ENCODE measurements at places on chromosomes 2 and 18.

- DNase-seq, result no peak
Measured at GRCh38 chr2:158205215-158205614, 103.5 kb downstream of the UPP2 start.

- no peak for DNase-seq
Measured at GRCh38 chr18:25422230-25422629, 70.3 kb upstream of the ZNF521 start.

DNA sequence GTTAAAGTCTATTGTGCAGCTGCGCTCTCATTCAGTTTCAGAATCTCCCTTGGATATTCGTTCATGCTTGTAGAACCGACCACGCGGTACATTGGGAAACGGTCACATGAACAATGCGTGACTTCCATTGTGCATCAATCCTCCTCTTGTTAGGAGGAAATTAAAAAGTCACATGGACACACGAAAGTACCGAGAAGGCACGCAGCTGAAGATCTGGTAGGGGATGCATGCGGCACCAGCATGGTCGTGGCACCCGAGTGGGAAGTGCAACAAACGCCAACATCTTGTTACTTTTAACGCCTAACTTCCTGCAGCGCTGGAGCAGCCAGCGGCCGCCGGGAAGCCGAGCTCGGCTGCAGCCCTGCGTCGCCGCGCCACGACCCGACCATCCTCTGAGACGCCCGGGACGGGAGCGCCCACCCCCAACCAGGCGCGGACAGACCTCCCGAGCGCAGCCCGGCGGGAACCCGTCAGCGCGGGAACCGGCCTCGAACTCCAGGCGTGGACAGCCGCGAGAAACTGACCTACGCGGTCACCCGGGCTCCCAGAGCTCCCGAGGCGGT, 412 bp downstream of the OSBPL1A start:
- no peak for DNase-seq

DNA sequence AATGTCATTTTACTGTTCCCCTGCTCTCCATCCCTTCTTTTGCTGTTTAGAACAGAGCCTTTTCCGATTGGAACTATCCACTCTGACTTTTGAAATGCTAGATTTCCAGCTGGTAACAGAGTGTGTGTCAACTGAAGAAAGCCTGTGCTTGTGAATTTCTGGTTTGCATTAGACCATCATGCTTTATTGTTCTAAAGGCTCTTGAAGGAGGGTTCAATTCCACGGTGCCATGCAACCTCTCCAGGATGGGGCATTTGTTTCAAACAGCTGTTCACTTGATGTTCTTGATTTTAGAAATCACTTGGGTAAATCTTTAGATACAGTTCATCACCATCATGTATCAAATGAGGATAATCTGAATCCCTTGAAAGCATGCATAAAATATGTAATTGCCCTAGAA, 156.7 kb downstream of the QPCT start:
- no peak for DNase-seq

GRCh38 chr2:155266583-155266982, 568.1 kb downstream of the KCNJ3 start:
- DNase-seq, result no peak

DNA sequence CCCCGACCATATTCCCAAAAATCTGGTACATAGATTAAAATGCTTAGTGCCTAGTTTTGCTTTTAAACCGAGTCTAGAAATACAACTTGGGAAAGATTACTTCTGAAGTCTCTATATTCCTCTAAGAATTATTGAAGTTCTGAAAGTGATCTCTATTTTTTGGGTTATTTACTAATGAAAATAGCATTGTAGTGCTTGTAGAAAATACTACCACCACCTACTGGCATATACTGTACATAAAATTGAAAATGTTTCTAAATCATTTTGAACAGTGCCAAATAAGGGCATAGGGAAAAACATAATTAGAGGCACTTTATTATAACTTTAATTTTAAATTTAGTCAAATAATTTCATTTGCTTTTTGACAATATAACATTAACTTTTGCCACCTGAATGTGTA, 1399.6 kb upstream of the ZEB2 start:
- no peak for DNase-seq

GRCh38 chr2:85887566-85888019, 1.2 kb downstream of the ST3GAL5 start:
- DNase-seq, result no peak

DNA sequence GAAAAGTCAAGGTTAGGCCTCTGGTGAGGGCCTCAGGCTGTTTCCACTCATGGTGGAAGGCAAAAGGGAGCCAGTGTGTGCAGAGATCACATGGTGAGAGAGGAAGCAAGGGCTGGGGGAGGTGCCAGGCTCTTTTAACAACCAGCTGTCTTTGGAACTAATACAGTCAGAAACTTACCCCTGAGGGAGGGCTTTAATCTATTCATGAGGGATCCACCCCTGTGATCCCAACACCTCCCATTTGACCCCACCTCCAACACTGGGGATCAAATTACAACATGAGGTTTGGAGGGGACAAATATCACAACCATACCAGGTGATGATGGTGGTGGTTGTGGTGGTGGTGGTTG, 10.9 kb downstream of the POLI start:
- DNase-seq, result no peak

DNA sequence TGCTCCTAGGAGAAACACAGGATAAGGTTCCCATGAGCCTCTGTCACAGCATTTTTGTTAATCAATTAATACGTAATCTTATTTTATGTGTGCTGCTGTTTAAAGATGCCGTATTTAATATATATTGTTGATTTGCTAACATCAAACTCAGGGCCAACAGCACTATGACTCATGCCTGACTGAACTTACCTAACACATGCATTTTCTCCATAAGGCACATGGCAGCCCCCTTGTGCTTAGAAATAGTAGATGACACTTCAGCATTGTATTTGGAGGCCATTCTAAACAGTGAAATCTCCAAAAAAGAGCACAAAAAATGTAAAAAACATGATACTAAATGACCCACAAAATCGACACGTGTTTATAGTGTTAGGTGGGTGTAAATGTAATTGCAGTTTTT, 314.8 kb downstream of the MYCN start:
- no peak for DNase-seq

GRCh38 chr2:189854187-189854586, 69.9 kb downstream of the PMS1 start:
- no peak for DNase-seq

DNA sequence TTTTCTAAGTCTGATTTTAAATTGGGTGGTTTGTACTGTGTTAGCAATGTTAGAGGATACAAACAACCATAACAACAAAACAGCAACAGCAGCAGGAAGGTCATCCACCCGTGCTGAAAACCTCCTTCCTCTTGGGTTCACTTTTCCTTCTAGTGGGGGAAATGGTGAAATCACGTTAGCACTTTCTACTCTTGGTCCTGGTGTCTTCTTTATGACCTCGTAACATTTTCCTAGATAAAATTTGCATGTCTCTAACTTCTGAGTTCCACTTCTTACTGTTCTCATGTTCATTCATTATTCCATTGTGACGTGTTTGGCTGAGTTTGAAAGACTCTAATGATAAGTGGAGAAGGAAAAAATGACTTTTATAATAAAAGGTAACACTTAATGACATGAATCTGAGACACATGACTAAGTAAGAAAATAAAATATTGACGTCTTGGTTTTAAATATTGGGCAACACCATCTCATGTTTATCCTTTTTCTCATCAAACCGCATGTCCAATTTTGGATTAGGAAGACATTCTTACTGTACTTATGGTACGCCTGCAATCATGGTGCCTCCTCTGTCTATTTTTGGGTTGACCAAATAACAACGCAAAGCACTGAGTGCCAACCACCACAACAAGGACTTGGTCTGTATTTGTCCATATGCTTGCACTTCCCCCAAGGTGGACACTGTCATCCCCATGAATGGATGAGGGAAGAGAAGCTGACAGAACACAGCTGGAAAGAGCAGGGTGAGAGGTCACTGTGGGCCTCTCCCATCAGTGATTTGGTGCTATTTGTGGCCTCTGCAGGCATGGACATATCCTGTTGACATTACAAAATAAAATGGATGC, 25.7 kb upstream of the IL1R1 start:
- no peak for DNase-seq

GRCh38 chr2:241064008-241064801, 37.9 kb downstream of the MTERF4 start:
- peak; percentile 44 for DNase-seq

- no peak for DNase-seq
Measured at GRCh38 chr2:179336782-179337534, 72.3 kb upstream of the SESTD1 start.

GRCh38 chr2:115584507-115584906, 1142.1 kb downstream of the DPP10 start:
- DNase-seq, result no peak

GRCh38 chr2:28271919-28272250, 120.8 kb upstream of the FOSL2 start:
- no peak for DNase-seq

GRCh38 chr18:6546229-6546628, 131.5 kb upstream of the L3MBTL4 start:
- no peak for DNase-seq

DNA sequence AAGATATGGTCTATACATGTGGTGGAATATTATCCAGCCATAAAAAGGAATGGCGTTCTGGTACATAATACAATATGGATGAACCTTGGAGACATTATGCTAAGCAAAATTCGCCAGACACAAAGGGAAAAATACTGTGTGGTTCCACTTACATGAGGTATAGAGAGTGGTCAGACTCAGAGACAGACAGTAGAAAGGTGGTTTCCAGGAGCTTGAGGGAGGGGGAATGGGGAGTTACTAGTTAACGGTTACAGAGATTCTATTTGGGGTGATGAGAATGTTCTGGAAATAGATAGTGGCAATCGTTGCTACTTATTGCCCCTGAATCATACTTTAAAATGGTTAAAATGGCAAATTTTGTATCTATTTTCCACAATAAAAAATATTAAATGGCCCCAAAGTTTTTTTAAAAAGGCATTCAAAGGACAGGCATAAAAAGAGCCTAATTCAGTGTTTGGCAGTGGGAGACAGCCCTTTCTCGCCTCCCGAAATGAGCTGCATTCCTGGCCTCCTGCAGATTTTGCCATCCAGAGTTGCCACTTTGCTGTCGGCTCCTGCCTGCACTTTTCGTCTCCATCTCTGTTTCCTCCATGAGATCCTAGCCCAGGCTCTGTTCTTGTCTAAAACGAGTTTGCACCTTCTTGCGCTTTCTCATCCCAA, 13.5 kb downstream of the TNFRSF11A start:
- DNase-seq, result no peak

GRCh38 chr18:71878226-71878625, 665.9 kb downstream of the CBLN2 start:
- DNase-seq, result no peak

GRCh38 chr18:59918997-59919396, 19.2 kb downstream of the PMAIP1 start:
- no peak for DNase-seq

DNA sequence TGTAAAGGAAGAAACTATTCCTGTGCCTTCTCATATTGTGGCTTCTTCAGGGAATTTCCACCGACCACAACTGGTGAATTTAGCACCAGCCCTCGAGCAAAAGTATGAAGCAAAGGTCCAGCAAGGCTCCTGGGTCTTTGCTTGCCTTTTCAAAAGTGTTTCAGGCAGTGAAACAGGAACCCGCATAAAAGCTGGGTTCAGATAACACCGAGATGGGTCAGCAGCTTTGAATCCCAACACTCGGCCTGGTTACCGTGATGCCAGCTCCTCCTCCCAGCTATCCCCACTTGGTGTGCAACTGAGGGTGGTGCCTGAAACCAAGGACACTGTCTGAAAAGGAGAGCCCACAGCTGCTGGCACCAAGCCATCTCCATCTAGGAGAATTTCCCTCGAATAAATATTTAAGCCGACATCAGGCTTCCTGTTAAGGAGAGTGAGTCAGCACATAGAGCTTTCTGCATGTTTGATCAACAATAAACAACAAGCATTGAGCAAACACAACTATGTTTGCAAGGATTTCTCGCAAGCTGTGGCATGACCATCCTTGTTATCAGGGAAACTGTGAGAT, 69.5 kb downstream of the ANTXR1 start:
- DNase-seq, result no peak

DNA sequence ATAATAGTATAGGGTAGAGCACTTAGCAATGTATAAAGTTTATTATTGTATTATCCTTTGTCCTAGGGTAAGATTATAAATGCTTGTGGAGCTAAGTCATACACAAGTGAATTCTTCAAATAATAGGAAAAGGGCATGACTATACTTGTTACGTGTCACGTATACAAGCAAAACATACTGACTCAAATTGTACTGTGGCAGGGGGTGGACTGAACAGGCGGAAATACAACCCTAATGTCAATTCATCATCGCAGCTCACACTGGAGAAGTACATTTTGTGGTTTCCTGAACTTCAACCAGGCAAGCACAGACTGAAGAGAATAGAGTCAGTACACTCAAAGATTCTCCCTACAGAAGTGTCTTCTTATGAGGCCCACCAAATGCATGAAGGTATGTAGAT, 201.0 kb downstream of the MBD2 start:
- DNase-seq, result no peak

GRCh38 chr2:201891676-201892075, 85.3 kb downstream of the CDK15 start:
- DNase-seq, result no peak

DNA sequence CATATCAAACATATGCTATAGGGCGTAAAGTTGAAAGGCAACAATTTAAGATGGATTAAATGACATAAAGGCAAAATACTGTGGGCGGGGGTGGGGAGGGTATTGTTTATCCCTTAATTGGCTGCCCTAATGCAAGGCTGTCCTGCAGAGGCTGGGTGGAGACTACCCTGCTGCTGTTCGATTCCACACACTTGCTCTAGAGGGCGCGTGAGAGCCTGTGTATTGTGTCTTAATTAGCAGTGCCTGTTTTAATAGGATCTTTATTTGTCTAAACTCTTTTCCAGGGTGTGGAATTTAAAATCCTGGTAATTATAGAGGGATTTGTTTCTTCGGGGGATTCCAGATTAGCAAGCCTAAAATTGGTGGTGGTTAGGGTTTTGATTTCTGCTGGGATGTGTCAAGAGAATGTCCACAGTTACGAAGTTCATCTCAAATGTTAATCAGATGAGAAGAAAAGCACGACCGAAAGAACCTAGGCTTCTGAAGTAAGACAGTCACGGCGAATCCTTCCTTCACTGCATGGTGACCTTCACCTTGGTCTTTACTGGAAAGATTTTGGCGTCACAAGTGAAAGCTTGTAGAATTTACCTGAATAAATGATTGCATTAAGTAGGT, 103.5 kb upstream of the MAP3K20 start:
- peak; percentile 41 for DNase-seq

DNA sequence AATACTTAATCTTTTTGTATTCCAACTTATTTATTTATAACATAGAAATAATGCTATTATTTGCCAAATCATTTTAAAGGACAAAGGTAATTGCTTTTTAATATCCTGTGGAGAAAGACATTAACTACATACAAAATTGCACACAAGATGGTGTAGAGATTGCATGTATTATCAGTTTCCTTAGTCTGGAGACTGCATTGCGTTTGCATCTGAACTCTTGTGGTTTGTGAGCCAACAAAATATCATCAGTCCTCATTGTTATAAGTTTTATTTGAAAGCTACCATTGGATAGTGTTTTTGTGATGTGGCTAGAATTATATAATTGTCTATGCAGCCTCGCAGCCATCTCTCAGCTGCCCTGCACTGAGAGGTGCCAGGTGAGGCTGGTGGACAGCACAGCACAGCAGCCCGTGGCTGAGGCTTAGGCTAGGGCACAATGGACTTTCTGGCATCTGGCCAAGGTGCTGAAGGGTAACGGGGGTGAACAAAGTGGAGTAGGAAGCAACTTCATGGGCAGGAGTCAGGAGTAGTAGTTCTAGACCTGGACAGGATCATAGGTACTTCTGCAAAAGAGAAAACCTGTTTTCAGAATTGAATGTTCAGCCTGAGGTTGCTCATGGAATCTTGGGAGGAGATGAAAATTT, 15.1 kb downstream of the RASGRP3 start:
- DNase-seq, result no peak

Data from liver (tissue), 10 donors.